ENCODE measurements at places on chromosomes 2 and 18. TPM values are rescaled to one million over a fixed set of nuclear protein-coding genes. Genes with fewer than 3 reads are reported as not detected.

DNA sequence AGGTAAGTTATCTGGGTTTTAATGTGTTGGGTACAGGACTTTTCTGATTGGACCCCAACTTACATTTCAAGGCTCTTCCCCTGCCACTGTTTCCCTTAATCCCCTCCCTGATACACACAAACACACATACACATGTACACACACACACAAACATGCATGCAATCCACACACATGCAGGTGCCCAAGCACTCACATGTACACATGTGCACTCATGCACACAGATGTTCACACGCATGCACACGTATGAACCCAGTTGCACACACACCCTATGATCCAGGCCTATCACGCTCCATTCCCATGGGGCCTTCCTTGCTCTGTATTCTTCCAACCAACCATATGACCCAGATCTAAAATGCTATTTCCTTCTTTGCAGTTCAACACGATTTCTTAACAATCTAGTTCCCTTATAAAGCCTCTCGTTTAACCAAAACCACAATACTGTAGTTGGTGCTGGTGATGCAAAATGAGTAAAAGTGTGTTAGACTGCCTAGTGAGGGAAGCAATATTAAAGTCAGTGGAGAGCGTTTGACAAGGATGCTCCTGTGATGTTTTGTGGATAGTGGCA lies 11.1 kb downstream of the SERPINB8 start:
- no peak overlapping the region for H3K27ac ChIP-seq
- no peak overlapping the region for H3K4me3 ChIP-seq
- H3K4me1 ChIP-seq = no peaks in the 10 kb centered on the region
- DNase-seq = no peak

Gene PSTPIP2
- total RNA-seq = 10.3 TPM

Gene ZNF385B
- 6.0 TPM for total RNA-seq

DNA sequence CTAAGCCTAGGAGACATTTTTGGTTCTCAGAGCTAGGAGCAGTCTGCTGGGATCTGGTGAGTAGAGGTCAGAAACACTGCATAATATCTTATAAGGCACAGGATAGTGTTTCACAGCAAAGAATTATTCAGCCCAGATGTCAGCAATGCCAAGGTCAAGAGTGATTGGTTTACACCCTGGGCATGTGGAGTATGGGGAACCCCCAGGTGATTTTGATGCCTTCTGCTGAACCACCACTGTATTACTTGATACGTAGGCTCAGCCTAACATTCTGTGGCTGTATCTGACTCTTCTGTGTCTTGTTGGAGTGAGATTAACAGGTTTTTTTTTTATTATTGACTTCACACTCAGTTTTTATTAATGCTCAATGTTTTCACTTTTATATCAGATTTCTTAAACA lies 6.0 kb downstream of the DDX18 start:
- no peaks in the 10 kb centered on the region for H3K27me3 ChIP-seq
- H3K36me3 ChIP-seq = peaks cover 4% of the 10 kb centered on the region
- DNase-seq = no peak

DNA sequence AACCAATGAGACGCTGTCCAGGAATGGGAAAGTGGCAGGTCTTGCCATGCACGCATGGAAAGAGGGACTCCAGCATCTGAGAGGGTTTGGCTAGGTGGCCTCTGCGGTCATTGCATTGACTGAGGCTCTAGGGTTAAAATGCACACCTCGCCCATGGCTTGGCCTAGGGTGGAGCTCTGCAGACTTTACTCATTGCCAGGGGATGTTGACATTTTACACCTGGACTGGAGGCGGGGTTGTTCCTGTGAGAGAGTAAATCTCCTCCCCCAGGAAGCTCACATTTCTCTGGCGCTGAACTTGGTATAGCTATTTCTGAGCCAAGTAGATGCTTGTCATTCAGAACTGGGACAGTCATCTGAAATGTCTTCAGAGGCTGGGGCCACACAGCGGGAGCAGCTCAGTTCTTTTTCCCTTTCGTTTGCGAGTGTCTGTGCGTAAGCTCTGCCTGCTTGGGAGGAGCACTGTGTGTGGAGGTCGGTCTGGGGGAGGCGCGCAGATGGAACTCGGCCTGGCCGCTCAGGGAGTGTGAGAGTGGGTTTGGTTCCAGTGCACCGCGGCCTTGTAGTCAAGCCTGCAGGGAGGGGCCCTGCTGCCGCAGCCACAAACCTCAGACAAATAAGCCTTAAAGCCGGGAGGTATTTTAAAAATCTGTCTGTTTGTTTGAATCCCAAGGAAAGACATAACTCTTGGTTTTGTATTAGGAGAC lies 76.5 kb downstream of the LPIN1 start:
- H3K4me3 ChIP-seq = no peak overlapping the region
- no peaks in the 10 kb centered on the region for H3K4me1 ChIP-seq
- peaks cover 35% of the 10 kb centered on the region for H3K36me3 ChIP-seq
- H3K27me3 ChIP-seq = no peaks in the 10 kb centered on the region
- peak; percentile 65 for DNase-seq
- H3K27ac ChIP-seq = peak overlapping the region; percentile 61

- no peak overlapping the region for H3K4me3 ChIP-seq
- no peaks in the 10 kb centered on the region for H3K4me1 ChIP-seq
- no peaks in the 10 kb centered on the region for H3K36me3 ChIP-seq
- DNase-seq = no peak
These were observed 113.7 kb downstream of the RDH14 start for GRCh38 chr2:18446715-18447114.

DNA sequence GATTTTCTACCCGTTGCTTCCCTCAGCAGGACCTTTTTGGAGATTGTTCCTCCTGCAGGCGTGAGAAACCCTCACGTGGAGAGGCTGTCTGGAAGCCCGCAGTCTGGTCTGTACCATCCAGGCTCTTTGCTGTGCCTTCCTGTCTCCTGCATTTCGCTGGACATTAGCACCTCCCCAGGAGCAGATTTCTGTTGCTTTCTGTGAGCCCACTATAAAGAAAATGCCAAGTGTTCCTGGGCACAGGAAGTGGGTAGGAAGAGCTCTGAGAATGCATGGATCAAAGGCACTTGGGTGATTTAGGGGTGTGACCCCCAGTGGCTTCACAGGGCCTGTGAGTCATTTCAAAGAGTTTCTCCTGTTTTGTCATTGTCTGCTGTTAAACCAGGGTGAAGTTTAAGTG lies 27.3 kb downstream of the SPTBN1 start:
- H3K36me3 ChIP-seq = no peaks in the 10 kb centered on the region
- DNase-seq = no peak
- peaks cover 47% of the 10 kb centered on the region for H3K4me1 ChIP-seq

GRCh38 chr2:97662386-97662894 lies 1.4 kb downstream of the ACTR1B start:
- no peaks in the 10 kb centered on the region for H3K27me3 ChIP-seq
- no peak overlapping the region for H3K4me3 ChIP-seq
- H3K27ac ChIP-seq = peak overlapping the region; percentile 90
- H3K4me1 ChIP-seq = peaks cover 11% of the 10 kb centered on the region
- no peaks in the 10 kb centered on the region for H3K36me3 ChIP-seq

- no peak overlapping the region for H3K4me3 ChIP-seq
- H3K27me3 ChIP-seq = no peaks in the 10 kb centered on the region
- no peak for DNase-seq
These were observed 43.2 kb upstream of the NOSTRIN start for GRCh38 chr2:168758970-168759820.

Data from transverse colon (tissue), 4 donors.